ENCODE measurements at places on chromosomes 1 and 21.

- DNase-seq: no peak
These were observed 15.6 kb downstream of the UTP11 start for GRCh38 chr1:38028105-38028591.

DNA sequence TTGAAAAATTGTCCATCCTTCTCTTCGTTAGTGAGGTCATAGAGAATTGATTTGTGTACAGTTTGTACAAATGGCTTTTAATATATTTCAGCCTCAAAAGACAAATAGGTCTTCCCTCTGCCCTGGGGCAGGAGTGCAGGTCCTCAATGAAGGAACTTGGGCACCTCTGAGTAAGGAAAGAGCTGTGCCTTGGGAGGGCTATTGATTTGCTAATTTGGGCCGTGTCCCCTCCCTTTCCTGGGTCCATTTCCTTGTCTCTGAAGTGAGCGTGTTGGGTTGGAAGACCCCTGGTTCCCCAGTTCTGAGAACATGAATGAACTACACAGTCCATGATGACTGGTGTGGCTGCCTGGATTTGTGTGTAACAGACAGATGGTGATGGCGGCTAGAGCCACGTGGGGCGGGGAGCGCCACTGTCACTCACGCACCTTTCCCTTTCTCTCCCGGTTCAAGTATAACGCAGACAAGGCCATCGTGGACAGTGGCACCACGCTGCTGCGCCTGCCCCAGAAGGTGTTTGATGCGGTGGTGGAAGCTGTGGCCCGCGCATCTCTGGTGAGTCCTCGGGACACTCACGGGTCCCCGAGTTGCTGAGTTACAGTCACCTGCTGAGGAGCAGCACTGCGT lies 71.0 kb upstream of the FAM3B start:
- DNase-seq: no peak

DNA sequence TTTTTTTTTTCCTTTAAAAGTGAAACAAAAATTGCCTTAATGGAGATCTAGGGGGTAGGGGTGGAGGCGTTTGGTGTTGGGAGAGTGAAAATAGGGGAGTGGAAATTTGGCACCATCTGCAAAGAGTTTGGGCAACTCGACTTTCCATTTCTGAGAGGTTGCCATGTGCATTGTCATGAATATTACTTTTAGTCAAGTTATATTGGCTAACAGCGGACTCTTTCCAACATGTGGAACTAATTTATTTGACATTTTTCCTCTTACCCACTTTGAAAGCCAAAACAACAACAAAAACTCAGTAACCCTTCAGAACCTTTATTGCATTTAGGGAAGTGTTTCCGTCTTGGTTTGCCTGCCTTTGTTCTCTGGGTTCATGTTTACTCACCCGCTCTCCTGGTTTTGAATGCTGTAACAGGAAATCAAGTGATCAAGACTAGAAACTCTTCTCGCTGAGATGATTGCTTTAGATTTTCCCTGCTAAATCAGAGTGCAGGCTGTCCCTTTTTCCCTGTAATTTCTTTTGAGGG lies 70.4 kb downstream of the CACHD1 start:
- no peak for DNase-seq

- DNase-seq: no peak
These were observed 19.3 kb downstream of the MIIP start for GRCh38 chr1:12038356-12039163.
